ENCODE measurements at places on chromosomes 2 and 18.

- no peak for DNase-seq
These were observed 502.0 kb downstream of the EPHA4 start for GRCh38 chr2:221070106-221070505.

DNA sequence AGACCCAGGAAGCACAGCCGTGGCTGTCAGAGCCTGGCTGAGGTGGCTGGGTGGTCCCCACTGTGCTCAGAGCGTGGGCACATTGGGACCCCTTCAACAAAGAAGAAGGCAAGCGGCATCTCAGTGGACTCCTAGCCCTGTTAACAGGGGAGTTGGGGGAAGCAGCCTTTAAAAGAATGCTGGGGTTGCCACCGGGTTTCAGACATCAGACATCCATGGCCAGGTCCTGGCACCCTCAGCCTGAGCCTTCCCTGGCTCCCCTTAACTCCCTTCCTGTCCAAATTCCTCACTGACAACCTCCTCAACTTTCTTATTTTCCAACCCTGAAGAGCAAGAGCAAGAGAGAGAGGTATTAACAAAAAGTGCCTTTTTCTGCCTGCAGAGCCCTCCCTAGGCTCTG lies 24.8 kb upstream of the GNAL start:
- DNase-seq = no peak

GRCh38 chr2:179682756-179683155 lies 178.7 kb downstream of the ZNF385B start:
- no peak for DNase-seq

GRCh38 chr2:137118140-137118539 lies 352.8 kb downstream of the THSD7B start:
- DNase-seq = no peak

DNA sequence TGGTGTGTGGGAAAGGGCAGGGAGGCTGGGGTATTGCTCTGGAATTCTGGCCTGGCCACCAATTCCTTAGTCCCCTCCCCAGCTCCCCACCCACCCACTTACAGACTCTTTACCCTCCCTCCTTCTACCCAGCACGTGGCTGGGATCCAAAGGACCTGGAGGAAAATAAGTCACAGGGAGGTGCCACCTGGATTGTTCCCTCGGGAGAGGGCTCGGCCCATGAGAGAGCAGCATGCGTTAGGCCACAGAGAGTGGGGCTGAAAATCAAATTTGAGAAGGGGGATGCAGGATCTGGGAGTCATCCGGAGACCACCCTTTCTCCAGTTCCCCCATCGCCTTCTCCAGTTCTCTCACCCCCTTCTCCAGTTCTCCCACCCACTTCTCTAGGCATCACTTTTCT lies 3.0 kb downstream of the ASPRV1 start:
- DNase-seq = no peak

DNA sequence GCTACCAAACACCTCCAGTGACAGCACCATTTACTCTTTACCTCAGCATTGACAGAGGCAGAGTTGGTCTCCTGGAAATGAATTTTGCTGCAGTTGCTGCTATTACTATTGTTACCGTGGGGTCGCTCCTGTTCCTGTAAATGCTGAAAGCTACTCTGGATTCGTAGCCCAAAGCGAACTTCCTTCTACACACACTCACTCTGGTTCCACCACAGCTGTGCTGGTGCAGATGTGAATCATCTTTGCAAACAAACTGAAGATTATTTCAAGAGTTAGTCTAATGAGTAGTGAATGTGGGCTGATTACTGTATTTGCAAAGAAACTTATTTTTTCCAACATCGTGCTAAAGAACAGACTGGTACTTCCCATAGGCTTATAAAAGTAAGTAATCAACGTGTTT lies 304.0 kb downstream of the LPIN1 start:
- no peak for DNase-seq

Data from astrocyte of the cerebellum (primary cell).